AG09309 (cell line): ENCODE measurements at places on chromosomes 5 and 9.
A peak's percentile ranks its signal among the peaks of the same experiment; 100 is the strongest.

DNA sequence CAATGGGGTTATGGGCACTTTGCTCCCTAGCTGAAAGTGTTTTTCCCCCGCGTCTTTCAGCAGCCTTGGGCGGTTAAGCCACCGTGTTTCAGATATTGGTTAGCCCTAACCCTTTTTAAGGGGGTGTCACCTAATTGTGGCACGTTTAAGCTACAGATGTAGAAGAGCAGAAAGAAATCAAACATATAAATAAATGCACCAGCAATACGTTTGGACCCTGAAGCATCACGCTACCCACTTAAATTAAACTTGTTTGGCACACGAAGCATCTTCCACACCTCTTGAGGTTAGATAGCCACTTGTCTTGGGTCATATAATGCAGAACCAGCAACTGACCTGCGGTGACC is 768 bp downstream of the YTHDC2 start:
- no peak for DNase-seq

- no peak for DNase-seq
Observed at GRCh38 chr9:127452691-127453090, 1.4 kb downstream of the LRSAM1 start.

DNA sequence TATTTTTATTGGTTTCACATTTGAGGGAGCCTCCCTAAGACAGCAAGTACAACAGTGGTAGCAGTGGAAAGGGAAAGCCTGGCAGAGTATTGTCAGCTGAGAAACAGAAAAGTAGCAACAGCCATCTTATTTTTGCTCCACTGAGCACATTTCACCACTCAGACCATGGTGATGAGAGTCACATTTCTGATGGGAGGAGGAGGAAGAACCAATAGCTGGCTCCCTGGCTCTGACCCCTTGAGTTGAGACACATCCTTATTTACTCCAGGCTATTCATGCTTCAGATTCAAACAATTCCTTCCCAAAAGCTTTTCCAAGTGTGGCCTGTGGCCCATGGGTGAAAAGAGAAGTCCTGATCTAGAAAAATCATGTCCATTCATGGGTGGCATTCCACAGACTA is 236.3 kb downstream of the ARHGAP26 start:
- DNase-seq = no peak

DNA sequence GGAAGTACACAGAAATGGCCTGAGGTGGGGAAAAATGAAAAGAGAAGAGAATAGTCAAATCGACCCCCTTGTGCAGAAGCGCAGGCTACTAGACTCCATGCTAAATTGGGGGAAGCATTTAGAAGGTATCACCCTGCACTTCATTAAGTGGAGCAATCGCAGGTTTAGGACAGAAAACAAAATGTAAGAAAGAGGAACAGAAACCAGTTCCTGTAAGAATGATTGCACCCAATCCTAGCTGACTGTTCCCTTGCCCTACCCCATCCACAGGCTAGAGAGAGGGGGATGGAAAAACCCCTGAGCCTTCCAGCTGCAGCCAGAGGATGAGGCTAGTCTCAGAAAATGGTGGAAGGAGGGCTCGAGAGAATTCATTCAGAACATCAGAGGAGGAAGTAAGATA is 23.9 kb upstream of the PPP1R2B start:
- no peak for DNase-seq

DNA sequence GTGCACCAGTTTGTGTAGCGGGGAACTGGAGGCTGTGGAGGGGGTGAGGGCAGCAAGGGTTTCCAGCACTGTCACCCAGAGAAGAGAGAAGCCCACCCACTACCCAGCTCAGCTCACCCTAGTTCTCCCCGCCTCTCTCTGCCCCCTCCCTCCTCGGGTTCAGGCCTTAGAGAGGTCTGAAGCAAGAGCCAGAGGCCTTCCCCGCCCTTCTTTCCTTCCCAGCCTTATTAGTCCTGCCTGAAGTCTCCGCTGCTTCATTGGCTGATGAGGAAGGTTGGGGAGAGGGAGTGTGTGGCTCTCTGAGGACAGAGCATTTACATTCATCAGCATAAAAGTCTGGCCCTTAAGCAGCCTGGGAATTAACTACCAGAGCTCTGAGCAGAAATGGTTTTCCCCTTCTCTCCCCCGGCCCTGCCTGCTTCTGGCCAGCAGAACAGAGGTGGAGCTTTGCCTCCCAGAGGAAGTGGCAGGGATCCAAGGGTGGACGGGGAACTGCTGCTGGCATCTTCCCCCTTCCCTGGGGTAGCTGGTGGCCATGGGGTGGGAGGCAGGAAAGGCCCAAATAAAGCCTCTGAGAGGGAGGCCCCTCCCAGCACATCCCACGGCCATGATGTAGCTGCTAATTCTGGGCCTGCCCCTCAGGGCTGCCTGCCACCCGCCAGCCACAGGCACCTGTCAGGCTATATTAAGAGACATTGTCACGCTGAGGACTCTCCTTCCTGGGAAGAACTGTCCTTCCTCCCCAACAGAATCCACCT is 4.1 kb downstream of the DNAJB5 start:
- DNase-seq = peak; percentile 14

- DNase-seq = no peak
Observed at GRCh38 chr5:14587150-14587549, 5.6 kb downstream of the OTULINL start.

- DNase-seq = no peak
Observed at GRCh38 chr9:115910959-115911358, 242.6 kb upstream of the PAPPA start.

- DNase-seq = no peak
Observed at GRCh38 chr5:87340716-87341115, 72.0 kb downstream of the CCNH start.

DNA sequence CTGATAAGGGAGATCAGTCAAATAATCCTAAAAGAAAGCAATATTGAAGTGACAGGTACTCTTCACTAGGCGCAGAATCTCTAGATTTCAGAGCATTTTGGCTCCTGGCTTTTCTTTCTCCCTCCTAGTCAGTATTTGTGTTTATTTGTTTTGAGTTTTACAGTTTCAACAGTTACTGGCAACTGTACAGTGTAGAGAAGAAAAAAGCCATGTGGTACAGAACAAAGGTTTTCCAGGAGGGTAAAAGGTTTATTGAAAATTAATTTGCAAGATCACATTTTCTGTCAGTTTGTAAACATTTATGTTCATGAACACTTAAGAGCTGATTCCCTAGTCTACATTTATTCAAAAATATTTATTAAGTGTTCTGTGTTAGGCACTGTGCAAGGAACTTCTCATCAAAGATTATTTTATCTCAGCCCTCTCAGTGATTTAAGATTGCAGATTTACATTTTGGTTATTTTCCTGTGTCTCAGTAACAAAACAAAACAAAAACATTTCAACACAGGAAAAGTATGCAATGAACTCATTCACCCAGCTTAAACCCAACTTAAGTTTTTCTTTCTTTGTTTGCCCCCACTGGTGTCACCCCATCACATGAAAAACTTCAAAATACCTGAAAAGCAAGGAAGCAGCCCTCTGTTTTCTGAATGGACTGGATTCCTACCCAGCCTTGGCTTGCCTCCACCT is 12.9 kb downstream of the MINAR2 start:
- DNase-seq = no peak

DNA sequence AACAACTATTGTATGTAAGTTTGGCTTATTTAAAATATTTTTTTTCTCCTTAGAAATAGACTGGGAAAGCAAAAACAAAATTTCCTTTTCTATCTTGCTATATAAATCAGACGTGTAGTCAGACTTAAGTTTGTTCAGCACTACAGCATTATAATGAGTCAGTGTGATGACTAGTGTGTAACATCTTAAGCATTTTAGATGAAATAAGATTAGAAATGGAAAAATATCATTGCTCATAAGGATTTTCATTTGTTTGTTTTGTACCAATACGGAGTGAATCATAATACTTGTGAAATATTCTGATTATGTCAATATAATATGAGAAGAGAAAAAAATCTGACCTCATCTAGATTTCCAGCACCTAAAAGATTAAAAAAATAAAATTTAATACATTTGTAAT is 64.7 kb upstream of the RICTOR start:
- peak; percentile 59 for DNase-seq

DNA sequence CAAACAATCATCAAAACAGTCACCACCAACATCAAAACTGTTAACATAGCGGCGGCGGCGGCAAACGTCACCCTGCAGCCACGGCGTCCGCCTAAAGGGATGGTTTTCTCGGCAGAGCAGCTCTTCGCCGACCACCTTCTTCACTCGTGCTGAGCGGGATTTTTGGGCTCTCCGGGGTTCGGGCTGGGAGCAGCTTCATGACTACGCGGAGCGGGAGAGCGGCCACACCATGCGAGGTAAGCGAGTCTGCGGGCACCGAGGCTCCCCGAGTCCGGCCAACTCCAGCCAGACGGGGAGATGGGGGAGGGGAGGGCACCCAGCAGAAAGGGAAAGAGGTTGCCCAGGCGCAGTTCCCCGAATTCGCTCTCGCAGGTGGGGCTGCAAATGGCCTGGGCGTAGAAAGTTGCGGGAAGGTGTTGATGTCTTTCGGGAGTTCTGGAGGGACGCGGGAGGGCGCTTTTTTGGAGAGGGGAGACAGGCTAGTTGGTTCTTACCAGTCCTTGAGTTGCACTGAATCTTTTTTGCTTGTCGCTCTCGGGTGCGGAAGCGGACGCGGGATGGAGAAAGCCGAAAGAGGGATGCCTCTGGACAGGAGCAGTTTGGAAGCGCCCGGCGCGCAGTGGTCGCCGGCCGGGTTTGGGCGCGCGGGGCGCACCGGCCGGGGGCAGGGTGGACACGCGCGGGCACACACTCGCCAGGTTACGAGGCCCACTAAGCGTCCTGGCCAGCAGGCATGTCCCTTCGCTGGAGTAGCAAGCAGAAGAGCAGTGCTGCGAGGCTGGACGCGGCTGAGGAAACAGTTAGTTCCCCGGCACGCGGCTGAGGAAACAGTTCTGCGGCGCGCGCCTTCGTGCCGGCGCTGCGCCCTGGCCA is 849 bp downstream of the RORB start:
- no peak for DNase-seq

DNA sequence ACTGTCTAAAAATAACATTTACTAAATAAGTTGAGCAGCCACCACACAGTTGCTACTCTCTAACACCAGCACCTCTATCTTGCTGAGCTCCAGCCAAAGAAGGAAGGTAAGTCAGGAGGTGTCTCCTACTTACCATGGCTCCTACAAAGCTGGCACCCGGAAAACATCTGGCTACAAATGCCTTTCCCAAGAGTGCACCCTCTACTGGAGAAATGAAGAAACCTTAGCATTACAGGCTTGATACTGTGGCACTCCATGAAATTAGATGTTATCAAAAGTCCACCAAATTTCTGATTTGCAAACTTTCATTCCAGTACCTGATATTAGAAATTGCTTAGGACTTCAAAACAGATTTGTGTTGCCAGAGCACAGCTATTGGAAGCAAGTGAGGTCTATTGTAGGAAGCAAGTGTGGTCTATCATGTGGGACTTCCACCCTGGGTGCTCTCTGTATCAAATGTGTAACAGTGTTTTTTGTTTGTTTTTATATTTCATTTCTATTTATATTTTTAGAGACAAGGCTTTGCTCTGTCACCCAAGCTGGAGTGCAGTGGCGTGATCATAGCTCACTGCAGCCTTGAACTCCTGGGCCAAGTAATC is 25.7 kb upstream of the RFK start:
- no peak for DNase-seq

GRCh38 chr9:127826253-127826913 is 23.7 kb downstream of the FPGS start:
- no peak for DNase-seq

DNA sequence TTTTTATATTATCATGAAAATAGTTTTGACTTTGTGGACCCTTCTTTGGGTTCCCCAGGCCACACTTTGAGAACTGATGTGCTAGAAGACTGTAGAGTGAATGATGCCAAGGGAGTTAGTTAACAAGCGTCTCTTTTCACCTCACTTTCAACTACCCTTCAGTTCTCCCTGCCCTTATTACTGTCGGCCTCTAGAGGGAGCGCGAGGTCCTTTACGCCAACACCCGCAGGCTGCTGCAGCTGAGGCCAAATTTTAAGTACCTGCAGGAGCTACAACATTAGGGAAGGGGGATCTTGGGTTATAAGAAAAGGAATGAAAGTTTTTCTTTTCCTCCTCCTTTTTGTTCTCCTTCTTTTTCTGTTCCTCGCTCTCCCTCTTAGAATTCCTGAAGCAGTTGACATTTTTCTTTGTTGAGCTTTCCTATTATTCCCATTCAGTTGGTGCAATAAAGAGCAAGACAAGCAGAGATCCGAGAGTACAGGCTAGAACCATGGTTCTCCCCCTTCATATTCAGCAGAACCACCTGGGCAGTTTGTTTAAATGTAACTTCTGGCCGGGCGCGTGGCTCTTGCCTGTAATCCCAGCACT is 84.0 kb downstream of the ZFAND5 start:
- no peak for DNase-seq

- DNase-seq = peak; percentile 95
Observed at GRCh38 chr5:54743997-54744788, 226.6 kb downstream of the SNX18 start.

DNA sequence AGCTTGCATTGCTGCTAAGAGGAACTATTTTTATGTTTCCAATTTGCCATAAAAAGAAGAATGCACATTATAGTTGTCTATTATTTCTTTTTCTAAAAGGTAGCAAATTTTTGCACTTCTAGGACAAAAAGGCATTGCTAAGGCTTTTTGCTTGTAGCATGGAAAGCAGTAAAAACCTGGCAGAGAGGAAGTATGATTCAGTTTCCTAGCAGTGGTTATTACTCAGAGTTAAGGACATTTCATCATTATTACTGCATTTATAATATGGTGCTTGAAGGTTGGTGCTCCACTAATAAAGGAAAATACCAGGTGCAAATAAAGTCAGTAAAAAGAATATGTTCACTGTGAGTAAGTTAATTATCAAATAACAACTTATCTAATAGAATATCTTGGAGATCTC is 179.8 kb upstream of the PLPPR1 start:
- no peak for DNase-seq

GRCh38 chr5:24923400-24923799 is 278.6 kb upstream of the CDH10 start:
- DNase-seq = no peak

- DNase-seq = no peak
Observed at GRCh38 chr5:174312270-174312617, 266.7 kb downstream of the NSG2 start.

GRCh38 chr9:76624391-76625048 is 139.7 kb upstream of the PCA3 start:
- no peak for DNase-seq
